Sigmoid colon (tissue), 7 donors: ENCODE measurements at places on chromosomes 4 and X. TPM values are rescaled to one million over a fixed set of nuclear protein-coding genes. Genes with fewer than 3 reads are reported as not detected.

CABS1 gene
- total RNA-seq, result not detected

DNA sequence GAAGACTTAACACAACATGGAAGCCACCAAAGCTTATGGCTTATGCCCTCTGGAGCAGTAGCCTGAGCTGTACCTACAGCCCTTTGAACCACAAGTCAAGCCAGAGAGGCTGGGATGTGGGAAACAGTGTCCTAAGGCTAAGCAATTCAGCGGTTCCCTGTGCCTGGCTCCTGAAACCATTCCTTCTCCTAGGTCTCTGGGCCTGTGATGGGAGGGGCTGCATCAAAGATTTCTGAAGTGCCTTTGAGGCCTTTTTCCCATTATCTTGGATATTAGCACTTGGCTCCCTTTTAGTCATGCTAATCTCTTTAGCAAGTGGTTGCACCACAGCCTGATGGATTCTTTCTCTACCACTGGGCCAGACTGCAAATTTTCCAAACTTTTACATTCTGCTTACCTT, 140.5 kb upstream of the NUDT10 start:
- no peak for DNase-seq

- DNase-seq, result no peak
Observed at GRCh38 chr4:142697320-142697719, 148.8 kb downstream of the INPP4B start.

- DNase-seq, result no peak
Observed at GRCh38 chrX:29318012-29318411, 730.8 kb downstream of the IL1RAPL1 start.

GRCh38 chrX:1767026-1767425, 152.2 kb downstream of the ASMT start:
- DNase-seq, result no peak

DNA sequence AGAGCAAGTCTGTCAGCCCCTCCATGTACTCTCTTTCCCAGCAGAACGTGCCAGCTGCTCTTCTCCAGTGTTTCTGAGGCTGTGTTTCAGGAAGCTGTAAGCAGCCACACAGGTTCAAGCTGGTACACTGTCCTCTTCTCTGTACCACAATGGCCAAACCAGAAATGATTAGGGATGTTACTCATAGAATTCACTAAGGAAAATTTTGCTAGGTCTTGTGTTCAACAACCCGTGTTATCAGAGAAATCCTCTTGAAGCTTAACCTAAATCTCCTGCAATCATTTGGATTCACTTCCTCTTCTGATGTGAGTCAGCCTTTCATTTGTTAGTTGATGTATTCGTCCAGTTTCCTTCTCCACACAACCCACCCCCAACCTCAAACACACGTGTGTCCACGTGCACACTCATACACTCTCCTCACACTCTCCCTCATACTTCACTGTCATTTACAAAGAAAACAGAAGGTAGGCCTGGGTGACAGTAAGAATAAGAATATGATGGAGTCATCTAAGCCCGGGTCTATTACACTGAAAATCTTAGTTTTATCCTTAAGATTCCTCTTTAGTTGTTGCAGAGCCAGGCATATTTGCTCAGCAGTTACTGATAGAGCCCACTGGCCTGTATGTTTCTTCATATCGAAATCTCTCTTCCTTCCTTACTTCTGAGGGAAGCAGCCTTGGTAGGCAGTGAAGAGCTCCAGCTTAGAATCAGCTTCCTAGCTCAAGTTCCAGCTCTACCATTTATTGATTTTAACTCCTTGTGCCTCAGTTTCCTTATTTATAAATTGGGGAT, 63.4 kb downstream of the DCUN1D4 start:
- DNase-seq, result no peak

STPG2 gene
- total RNA-seq, result not detected

AMBN gene
- not detected for total RNA-seq

DNA sequence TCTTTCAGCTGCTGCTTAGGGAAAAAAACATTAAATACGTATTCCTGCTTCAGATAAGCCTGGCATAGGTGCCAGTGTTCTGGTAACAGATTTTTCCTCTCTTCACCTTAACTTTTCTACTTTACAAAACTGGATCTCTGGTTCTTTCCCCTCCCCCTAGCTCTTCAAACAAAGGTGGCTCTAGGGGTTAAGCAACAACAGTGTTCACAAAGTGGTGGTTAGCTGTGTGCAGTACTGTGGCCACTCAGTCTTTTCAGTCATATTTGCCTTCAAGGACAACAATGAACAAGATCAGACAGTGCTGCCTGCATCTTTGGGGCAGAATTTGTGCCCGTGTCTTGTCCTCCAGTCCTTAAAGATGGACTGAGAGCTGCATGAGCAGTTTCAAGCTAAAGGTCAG, 15.1 kb upstream of the RGN start:
- DNase-seq, result no peak

GRCh38 chr4:128384091-128384520, 96.5 kb upstream of the PGRMC2 start:
- DNase-seq, result no peak

- no peak for DNase-seq
Observed at GRCh38 chr4:157713342-157713741, 459.5 kb downstream of the GASK1B start.

CT45A2 gene
- not detected for total RNA-seq

GRCh38 chr4:58191109-58191508, 1080.9 kb upstream of the IGFBP7 start:
- DNase-seq, result no peak

DNA sequence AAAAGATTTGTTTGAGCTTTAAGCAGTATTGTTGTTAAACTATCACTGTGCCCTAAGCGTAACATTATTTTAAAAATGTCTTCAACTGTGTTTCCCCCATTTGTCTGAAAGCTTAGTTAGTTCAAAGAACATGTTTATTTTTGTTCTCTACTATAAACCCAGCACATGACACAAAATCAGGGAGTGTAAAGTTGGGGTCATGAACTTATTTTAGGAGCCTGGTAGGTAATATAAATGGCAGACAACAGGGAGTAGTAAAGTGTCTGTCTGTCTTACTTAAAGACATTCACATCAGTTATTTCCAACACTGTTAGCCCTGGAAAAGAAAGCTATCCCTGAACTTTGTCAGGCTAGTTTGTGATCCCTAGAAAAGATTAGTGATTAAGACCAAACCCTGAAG, 3.9 kb downstream of the AIMP1 start:
- no peak for DNase-seq

- DNase-seq, result no peak
Observed at GRCh38 chrX:144586756-144587155, 660.5 kb upstream of the SPANXN1 start.

RPL39 gene
- 7,662 TPM for total RNA-seq

P2RY10 gene
- not detected for total RNA-seq

GRCh38 chr4:113708250-113708649, 53.3 kb downstream of the CAMK2D start:
- DNase-seq, result no peak

DNA sequence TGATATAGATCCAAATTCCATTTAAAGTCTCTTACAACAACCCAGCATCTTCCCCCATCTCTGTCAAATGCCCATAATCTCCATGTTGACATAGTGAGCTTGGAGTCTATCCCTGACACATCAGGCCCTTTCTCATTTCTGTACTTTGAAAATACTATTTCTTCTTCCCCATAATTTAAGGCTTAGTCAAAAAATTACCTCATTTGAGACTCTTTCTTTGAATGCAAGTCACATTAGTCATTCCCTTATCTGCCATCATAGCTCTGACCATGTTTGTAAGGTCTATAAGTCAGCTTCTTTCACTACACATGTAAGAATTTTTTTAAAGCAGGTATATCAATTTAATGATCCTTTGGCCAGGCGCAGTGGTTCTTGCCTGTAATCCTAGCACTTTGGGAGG, 99.9 kb downstream of the DDX60 start:
- DNase-seq, result no peak

GRCh38 chr4:93788712-93789111, 39.8 kb upstream of the ATOH1 start:
- DNase-seq, result no peak

GRPR gene
- total RNA-seq, result 0.54 TPM

DNA sequence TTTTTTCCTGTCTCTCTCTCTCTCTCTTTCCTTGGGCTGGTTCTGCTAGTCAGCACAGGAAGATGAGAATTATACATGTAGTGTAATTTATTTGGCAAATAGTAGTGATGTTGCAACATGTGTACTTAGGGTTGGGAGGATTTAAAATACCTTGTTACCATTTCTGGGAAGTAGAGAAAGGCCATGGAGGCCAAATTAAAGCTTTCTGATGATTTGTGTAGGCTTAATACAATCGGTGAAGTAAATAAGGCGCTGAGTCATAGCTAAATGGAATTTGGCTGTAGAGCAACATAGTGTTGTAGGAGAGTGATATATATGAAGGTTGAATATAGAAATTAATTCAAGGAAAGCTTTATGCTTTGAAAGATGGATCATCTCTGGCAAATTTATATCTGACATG, 295.3 kb downstream of the GRID2 start:
- DNase-seq, result no peak

GRCh38 chr4:37641886-37642849, 44.0 kb downstream of the RELL1 start:
- DNase-seq, result no peak

- DNase-seq, result no peak
Observed at GRCh38 chrX:21831496-21831895, 7.9 kb upstream of the MBTPS2 start.

USP17L11 gene
- not detected for total RNA-seq

PWWP3B gene
- 0.55 TPM for total RNA-seq

- no peak for DNase-seq
Observed at GRCh38 chrX:133511041-133511440, 95.8 kb upstream of the GPC4 start.

DNA sequence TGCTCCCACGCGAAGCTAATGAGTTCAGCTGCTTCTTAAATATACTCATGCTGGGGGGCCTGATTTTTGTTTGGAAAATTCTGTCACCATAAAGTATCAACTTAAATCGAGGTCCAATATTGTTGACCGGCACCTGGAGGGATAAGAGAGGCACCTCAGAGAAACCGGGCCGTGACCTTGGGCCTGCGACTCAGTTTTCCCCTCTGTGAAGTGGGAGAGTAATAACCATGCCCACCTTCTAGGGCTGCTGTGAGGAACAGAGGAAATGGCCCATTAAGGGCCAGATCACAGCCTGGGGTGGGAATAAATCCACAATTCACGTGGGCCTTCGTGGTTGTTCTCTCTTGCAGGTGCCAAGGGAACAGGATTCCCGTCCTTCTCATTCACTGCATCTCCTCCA, 39.4 kb downstream of the ZBTB49 start:
- peak; percentile 34 for DNase-seq

HHIP gene
- total RNA-seq, result not detected

- DNase-seq, result peak; percentile 69
Observed at GRCh38 chrX:37603938-37604409, 32.5 kb downstream of the LANCL3 start.

DNA sequence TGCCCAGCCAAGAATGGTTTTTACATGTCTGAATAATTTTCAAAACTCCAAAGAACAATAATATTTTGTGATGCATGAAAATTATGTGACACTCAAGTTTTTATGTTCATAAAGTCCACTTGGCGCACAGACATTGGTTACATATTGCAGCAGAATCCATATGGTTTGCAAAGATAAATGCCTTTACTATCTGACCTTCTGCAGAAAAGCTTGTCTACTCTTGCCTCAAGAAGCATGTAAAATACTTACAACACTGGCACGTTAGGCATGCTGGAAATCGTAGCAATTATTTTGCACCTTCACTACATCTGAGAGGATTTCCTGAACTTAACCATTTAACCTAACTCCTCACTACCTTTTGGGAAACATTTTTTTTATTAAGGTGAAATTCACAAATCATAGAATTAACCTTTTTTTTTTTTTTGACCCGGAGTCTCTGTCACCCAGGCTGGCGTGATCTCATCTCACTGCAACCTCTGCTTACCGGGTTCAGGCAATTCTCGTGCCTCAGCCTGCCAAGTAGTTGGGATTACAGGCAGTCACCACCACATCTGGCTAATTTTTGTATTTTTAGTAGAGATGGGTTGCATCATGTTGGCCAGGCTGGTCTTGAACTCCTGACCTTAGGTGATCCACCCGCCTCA, 3.5 kb upstream of the XG start:
- DNase-seq, result no peak

ARHGAP24 gene
- total RNA-seq, result 23.1 TPM

PDLIM3 gene
- 907 TPM for total RNA-seq

DNA sequence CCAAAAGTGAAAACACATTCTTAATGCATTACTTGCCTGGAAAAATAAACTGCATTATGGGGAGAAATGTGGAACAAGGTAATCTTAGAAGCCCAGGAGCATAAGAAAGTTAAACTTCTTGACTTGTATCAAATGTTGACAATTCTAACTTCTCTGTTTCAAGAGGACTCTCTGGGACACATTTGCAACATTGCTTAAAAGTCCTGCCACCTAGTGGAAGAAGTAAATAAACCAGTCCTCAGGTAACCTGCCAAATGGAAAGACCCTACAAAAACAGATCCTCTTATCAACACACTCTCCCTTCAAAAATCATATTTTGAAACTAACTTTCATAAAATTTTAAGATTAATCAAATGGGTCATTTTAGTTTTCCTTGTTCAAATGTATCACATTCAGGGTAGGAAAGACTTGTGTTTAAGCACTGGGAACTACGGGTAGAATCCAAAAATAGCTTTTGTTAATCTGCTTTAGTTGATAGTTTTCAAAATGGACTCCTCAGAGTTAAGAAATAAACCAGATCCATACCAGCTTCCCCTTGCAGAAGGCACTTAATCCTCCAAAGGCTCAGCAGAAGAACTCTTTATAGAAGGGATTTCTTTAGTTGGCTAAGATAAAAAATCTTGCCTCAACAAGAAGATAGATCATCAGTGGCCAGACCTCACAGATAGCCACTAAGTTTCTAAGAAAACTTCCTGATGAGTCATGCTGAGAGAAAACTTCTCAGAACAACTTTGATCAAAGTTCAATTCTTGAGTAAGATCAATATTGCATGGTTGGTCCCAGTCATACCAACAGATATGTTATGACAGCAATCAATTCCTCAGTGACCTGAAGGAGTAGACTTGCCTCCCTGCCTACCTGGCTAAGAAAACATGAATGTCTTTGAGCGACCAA, 141.7 kb downstream of the HHIP start:
- no peak for DNase-seq

KLKB1 gene
- total RNA-seq, result 3.9 TPM

- no peak for DNase-seq
Observed at GRCh38 chr4:32207456-32207855, 1487.3 kb downstream of the PCDH7 start.

DUSP21 gene
- total RNA-seq, result not detected

DNA sequence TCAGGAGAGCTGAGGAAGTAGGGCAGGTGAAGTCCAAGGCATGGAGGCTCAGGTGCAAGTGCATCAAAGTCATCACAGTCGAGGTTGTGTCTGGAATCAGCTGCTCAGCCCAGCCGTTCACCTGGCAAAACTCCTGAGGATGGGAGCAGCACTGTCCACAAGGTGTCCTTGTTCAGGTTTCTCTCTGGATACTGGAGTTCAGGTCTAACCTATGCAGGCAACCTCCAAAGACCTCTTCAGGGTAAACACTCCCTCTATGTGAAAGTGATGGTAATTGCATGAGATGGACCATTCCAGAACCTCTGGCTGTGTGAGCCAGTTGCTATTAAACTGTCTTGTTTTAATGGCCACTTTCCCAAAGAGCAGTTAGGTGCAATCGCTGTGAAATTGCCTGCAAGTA, 120.2 kb upstream of the PSAPL1 start:
- no peak for DNase-seq

CXCL10 gene
- total RNA-seq, result not detected
